ENCODE measurements at places on chromosomes 6 and 20.

DNA sequence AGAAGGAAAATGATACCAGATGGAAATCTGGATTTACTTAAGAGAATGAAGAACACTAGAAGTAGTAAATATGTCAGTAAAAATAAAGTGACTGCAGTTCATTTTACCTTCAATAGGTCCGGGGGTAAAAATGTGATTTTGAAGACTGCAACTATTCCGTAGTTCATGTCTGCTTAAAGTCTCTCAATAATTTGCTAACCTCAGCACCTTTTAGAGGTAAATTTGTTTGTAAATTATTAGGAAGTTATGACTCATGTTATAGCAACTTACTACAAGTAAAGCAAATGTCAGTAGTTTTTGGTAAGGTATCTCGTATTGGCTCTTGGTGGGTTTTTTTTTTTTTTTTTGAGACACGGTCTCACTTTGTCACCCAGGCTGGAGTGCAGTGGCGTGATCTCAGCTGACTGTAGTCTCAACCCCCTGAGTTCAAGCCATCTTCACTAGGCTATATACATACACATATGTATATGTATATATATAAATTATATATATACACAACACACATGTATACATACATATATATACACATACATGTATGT is 32.1 kb downstream of the BICRAL start:
- no peak for DNase-seq
- H3K4me1 ChIP-seq = no peaks in the 10 kb centered on the region
- H3K4me3 ChIP-seq = no peak overlapping the region
- H3K27ac ChIP-seq = no peak overlapping the region
- no peaks in the 10 kb centered on the region for H3K27me3 ChIP-seq
- no peaks in the 10 kb centered on the region for H3K36me3 ChIP-seq

- H3K4me3 ChIP-seq = no peak overlapping the region
- H3K27ac ChIP-seq = no peak overlapping the region
- no peak for DNase-seq
- no peaks in the 10 kb centered on the region for H3K4me1 ChIP-seq
These were observed 25.0 kb downstream of the FBXO5 start for GRCh38 chr6:152957796-152958195.

- H3K4me3 ChIP-seq = no peak overlapping the region
- DNase-seq = no peak
- H3K27ac ChIP-seq = no peak overlapping the region
- no peaks in the 10 kb centered on the region for H3K36me3 ChIP-seq
These were observed 19.8 kb upstream of the GJA10 start for GRCh38 chr6:89874438-89874837.

DNA sequence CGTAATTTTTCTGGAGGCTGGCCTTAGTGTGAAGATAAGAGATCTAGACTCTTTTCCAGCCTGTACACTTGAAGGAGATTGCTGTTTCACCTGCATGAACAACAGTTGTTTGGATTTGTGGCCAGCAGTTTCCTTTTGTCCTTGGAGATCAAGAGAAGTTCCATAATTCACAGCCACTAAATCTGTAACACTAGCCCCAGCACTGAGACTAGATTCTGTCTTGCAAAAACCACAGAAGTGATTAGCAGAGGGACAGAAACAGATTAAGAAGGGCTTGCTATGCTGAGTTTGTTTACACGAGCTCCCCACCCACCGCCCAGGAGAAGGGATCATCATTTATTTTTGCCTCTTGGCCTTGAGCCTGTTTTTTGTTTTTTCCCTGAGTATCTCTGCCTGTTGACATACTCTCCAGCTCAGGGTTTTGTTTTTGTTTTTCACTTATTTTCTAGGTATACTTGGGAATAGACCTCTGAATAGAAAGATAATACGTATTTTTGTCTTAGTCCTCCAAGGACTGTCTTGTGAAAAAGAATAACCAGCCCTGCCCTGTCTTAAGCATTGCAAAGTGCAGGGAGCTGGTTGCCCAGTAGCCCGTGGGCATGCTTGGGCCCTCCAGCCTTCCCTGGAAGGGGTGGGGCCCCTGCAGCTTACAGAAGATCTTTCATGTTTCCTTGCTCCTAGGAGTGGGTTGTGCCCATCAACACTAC is 93.1 kb upstream of the SOX4 start:
- no peak for DNase-seq
- no peaks in the 10 kb centered on the region for H3K27me3 ChIP-seq
- H3K4me1 ChIP-seq = peaks cover 2% of the 10 kb centered on the region

GRCh38 chr6:17022604-17023003 is 79.2 kb upstream of the STMND1 start:
- no peaks in the 10 kb centered on the region for H3K4me1 ChIP-seq
- no peaks in the 10 kb centered on the region for H3K36me3 ChIP-seq
- H3K4me3 ChIP-seq = no peak overlapping the region
- no peak overlapping the region for H3K27ac ChIP-seq
